ENCODE measurements at places on chromosomes 3 and 15. TPM values are rescaled to one million over a fixed set of nuclear protein-coding genes. Genes with fewer than 3 reads are reported as not detected.

- no peak overlapping the region for H3K4me3 ChIP-seq
- H3K27me3 ChIP-seq: no peaks in the 10 kb centered on the region
- peaks cover 38% of the 10 kb centered on the region for H3K36me3 ChIP-seq
- no peak overlapping the region for H3K27ac ChIP-seq
Observed at GRCh38 chr15:65255486-65256140, 31.1 kb downstream of the PARP16 start.

DNA sequence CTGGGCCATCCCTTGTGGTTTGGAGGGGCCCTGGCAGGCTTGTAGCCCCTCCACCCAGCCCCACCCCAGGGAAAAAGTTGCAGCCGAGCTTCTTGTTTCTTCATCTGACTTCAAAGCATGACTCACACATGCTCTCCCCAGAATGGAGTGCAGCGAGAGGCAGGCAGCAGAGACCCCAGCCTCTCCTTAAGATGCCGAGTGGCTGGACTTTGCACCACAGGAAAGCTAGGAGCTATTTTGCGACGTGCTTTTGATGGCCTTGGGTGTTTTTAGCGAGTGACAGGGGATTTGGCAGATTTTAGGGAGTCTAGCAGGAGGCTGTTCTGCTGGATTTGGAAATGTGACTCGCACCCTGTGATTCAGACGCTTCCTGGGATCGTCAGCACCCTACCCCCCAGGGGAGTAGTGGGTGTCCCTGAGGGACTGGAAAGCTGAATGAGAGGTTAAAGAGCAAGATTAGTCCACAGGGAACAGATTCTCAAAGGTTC, 14.2 kb downstream of the BAHD1 start:
- H3K36me3 ChIP-seq: peaks cover 16% of the 10 kb centered on the region
- H3K4me1 ChIP-seq: peaks cover 48% of the 10 kb centered on the region
- no peaks in the 10 kb centered on the region for H3K27me3 ChIP-seq

DNA sequence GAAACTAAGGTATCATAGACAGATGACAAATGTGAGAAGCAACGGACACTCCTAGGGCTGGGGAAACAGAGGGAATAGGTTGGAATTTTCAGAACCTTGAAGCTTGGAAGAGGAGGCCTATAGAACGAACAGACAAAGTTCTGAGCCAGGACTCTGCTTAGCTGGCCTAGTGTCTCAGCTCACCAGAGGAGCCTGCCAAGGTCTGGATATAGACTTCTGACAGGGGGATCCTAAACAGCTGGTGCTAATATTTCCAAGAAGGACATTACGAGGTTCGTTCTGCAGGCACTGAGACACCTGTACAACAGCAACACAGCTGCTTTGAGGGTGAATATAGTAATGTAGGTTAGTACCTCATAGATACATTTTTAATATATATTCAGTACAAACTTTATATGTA, 266.3 kb downstream of the CHL1 start:
- H3K27me3 ChIP-seq: no peaks in the 10 kb centered on the region
- no peaks in the 10 kb centered on the region for H3K4me1 ChIP-seq
- no peaks in the 10 kb centered on the region for H3K36me3 ChIP-seq
- H3K27ac ChIP-seq: no peak overlapping the region
- H3K4me3 ChIP-seq: no peak overlapping the region

DNA sequence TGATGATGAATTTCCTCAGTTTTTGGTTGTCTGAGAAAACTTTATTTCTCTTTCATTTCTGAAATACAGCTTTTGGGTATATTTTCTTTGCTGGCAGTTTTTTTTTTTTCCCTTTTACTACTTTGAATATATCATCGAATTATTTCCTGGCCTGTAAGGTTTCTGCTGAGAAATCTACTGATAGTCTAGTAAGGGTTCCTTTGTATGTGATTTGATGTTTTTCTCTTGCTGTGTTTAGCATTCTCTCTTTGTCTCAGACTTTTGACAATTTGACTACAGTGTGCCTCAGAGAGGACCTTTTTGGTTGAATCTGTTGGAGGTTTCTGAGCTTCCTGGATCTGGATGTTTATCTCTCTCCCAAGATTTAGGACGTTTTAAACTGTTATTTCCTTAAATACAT, 336.0 kb downstream of the CACNA2D3 start:
- DNase-seq: no peak
- H3K27ac ChIP-seq: no peak overlapping the region
- no peak overlapping the region for H3K4me3 ChIP-seq
- no peaks in the 10 kb centered on the region for H3K36me3 ChIP-seq
- no peaks in the 10 kb centered on the region for H3K27me3 ChIP-seq

- H3K27me3 ChIP-seq: no peaks in the 10 kb centered on the region
- H3K4me3 ChIP-seq: no peak overlapping the region
- no peaks in the 10 kb centered on the region for H3K36me3 ChIP-seq
- DNase-seq: no peak
- no peak overlapping the region for H3K27ac ChIP-seq
- H3K4me1 ChIP-seq: peaks cover 70% of the 10 kb centered on the region
Observed at GRCh38 chr15:40335938-40336743, 4.6 kb downstream of the CCDC9B start.

DNA sequence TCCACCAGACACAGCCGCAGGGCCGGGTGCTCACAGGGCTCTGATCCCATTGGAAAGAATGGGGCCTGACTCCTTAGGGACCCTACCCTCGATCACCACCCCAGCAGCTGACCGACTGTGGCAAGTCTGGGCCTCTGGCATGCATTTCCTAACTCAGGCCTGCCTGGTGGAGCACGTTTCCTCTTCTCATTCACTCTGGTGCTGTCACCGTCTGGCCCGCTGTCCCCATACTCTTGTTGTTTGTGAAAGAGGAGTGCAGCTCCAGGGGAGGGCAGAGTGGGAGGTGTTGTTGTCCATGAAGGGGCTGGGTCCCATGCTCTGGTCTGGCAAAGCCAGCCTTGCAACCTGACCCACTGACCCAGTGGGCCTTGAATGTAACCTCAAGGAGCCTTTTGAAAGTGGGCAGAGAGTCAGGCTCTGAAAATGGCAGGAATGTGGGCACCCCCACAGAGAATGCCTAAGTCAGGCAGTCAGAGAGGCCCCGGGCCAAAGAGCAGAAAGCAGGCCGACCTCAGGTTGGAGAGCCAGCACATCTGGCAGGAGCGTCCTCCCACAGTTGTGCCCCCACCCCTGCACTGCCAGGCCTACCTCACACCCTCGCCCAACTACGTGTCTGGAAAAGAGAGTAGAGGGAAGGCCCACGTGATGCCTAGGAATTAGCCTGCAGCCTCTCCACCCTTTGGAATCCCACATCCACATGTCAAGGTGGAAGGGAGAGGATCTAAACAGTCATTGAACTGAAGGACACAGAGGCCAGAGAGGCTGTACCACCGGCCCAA, 10.9 kb downstream of the SEMA7A start:
- H3K4me3 ChIP-seq: no peak overlapping the region
- no peaks in the 10 kb centered on the region for H3K36me3 ChIP-seq
- no peak for DNase-seq
- H3K27me3 ChIP-seq: no peaks in the 10 kb centered on the region

DNA sequence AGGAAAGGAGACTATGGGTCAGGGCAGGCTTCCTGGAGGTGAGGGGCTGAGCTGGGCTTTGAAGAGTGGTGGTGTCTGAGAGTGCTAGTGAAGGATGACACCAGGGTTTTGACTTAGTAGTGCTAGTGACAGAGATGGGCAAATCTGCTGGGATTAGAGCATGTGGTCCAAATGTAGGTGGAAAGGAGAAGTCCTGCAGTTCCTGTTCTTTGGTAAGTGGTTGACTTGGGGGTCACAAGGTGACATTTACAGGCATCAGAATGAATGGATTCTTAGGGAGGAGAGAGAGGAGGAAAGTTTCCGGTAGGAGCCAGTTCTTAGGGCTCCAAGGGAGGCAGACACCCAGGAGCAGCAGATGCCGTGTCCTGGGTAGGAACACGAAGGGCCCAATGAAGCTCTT, 796 bp upstream of the DOCK3 start:
- no peaks in the 10 kb centered on the region for H3K36me3 ChIP-seq
- peaks cover 8% of the 10 kb centered on the region for H3K4me1 ChIP-seq
- DNase-seq: no peak

DNA sequence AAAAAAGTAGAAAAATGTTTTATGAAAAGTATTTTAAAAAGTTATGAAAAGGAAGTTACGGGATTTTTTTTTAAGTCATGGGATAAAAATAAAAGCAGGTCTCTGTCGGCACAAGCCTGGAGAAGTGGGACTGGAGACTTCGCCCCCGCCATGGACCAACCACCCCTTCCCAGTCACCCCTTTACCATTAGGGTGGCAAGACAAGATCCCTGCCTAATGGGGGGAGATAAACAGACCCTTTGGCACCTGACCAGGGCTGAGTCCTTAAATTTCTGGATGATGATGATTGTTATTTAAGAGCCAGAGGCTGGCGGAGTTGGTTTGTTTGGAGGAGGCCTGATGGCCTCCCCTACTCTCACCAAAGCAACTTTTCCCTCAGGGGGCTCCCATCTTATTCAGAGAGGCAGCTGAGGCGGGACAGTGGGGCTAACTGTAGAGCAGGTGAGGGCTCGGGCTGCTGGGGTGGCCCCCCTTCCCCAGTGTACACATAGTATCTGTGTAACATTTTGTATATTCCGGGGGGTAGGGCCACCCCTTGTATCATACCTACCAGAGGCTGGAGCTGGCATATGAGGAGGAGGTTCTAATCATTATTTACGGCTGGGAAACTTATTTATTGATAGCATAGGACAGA, 74.0 kb downstream of the ADAMTS7 start:
- peaks cover 13% of the 10 kb centered on the region for H3K27me3 ChIP-seq
- peaks cover 9% of the 10 kb centered on the region for H3K4me1 ChIP-seq
- no peak overlapping the region for H3K4me3 ChIP-seq
- DNase-seq: no peak
- no peak overlapping the region for H3K27ac ChIP-seq

- H3K4me1 ChIP-seq: peaks cover 18% of the 10 kb centered on the region
- DNase-seq: no peak
- H3K27ac ChIP-seq: no peak overlapping the region
- H3K4me3 ChIP-seq: no peak overlapping the region
- no peaks in the 10 kb centered on the region for H3K27me3 ChIP-seq
- H3K36me3 ChIP-seq: no peaks in the 10 kb centered on the region
Observed at GRCh38 chr3:150248116-150248887, 159.8 kb upstream of the TSC22D2 start.

The CCDC13 gene
- total RNA-seq: 0.89 TPM

DNA sequence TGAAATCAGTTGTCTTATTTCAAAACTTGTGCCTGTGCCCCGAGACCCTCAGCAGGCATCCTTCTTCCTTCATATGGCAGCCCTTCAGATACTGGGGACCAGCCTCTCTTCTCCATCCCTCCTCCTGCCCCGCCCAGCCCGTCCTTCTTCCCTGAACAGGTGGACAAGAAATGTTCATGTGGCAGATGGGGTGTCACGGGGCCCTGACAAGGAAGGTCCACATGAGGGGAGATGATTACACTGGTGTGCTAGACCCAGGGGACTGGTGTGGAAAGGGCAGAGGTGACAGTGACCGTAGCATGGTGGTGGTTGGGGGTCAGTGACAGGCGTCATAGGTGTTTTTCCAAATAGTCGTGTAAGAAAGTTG, 150.9 kb downstream of the CHDH start:
- no peaks in the 10 kb centered on the region for H3K36me3 ChIP-seq
- no peaks in the 10 kb centered on the region for H3K4me1 ChIP-seq
- no peaks in the 10 kb centered on the region for H3K27me3 ChIP-seq
- no peak overlapping the region for H3K4me3 ChIP-seq
- DNase-seq: no peak

DNA sequence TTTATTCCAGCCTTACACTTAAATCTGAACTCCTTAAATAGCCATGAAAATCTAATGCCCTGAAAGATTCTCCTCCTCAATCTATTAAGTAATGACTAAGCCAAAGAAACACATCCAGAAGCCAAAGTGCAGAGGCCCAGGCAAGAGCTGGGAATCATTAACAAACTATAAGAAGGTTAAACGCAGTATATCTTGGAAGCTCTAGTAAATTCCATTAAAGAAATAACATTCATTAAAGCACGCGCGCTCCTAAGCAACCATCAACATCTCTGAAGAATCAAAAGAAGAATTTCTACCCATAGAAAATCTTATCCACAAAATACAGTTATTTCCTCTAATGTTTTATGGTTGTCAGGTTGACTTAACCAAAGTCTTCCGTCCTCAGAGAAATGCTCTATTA, 29.5 kb downstream of the MB21D2 start:
- H3K4me1 ChIP-seq: peaks cover 20% of the 10 kb centered on the region
- no peak for DNase-seq
- no peak overlapping the region for H3K4me3 ChIP-seq
- no peak overlapping the region for H3K27ac ChIP-seq
- no peaks in the 10 kb centered on the region for H3K27me3 ChIP-seq

- H3K36me3 ChIP-seq: no peaks in the 10 kb centered on the region
- DNase-seq: no peak
- H3K4me3 ChIP-seq: no peak overlapping the region
- no peaks in the 10 kb centered on the region for H3K27me3 ChIP-seq
Observed at GRCh38 chr3:146172586-146172985, 11.6 kb upstream of the PLOD2 start.

GRCh38 chr3:43497905-43498365, 123.9 kb downstream of the ANO10 start:
- no peak overlapping the region for H3K4me3 ChIP-seq
- no peak overlapping the region for H3K27ac ChIP-seq
- H3K4me1 ChIP-seq: no peaks in the 10 kb centered on the region
- DNase-seq: no peak
- no peaks in the 10 kb centered on the region for H3K27me3 ChIP-seq
- no peaks in the 10 kb centered on the region for H3K36me3 ChIP-seq

GRCh38 chr3:150497956-150498355, 48.3 kb downstream of the SERP1 start:
- H3K27ac ChIP-seq: no peak overlapping the region
- H3K4me3 ChIP-seq: no peak overlapping the region
- H3K36me3 ChIP-seq: no peaks in the 10 kb centered on the region
- no peaks in the 10 kb centered on the region for H3K4me1 ChIP-seq
- DNase-seq: no peak

DNA sequence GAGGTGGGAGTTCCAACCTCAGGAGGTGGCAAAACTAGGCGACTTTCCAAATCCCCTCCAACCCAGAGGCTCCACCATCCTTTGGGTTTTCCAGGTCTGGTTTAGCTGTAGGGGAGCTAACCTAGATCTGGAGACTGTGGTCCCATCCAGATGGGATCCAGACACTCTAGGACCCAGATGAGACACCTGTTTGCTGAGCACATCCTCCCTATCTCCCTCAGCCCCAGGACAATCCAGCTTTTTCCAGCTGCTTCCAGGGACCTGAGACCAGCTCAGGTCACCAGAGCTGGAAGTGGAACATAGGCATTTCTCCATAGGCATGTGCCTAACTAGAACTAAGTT, 18.2 kb downstream of the CRTAP start:
- H3K27me3 ChIP-seq: no peaks in the 10 kb centered on the region
- no peak for DNase-seq
- H3K4me1 ChIP-seq: peaks cover 6% of the 10 kb centered on the region

- peak; percentile 78 for DNase-seq
- H3K27ac ChIP-seq: no peak overlapping the region
- H3K27me3 ChIP-seq: no peaks in the 10 kb centered on the region
- no peaks in the 10 kb centered on the region for H3K36me3 ChIP-seq
Observed at GRCh38 chr3:46660543-46661523, 32.6 kb downstream of the ALS2CL start.

DNA sequence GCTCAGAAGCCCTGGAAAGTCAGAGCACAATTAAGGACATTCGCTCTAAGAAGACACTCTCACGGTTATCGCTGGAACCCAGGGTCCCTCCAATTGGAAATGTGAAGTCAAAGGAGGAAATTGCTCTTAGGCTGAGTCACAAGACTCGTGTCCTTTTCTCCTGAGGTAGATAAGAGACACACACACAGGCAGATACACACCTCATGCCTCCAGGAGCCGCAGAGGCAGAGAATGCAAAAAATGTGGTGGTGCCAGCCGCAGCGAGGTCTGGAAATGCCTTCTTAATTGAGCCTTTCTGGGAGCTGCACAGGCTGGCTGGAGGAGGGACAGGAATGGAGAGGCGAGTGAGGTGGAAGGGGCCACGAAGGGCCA, 189.3 kb downstream of the OPA1 start:
- no peak overlapping the region for H3K27ac ChIP-seq
- peaks cover 20% of the 10 kb centered on the region for H3K4me1 ChIP-seq
- H3K36me3 ChIP-seq: no peaks in the 10 kb centered on the region
- H3K4me3 ChIP-seq: no peak overlapping the region
- peaks cover 12% of the 10 kb centered on the region for H3K27me3 ChIP-seq
